NCI-H1092 (cell line): ENCODE measurements at places on chromosomes 13 and 19.

DNA sequence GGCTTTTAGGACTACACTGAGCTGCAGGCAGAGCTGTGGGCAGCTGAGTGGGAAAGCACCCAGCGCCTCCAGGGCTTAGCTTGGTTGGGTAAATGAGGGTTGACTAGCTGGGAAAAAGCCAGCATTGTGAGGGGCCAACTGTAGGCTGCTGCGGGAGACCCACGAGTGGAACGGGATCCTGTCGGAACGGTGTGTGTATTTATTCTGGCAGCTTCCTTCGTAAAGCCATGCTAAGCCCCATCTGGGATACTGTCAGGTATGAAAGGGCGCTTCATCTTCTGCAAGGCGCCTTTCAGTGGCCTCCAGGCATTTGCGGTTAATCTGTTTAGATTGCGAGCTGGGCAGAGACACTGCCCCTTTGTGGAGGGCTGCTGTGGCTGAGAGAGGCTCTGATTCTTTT is 39.5 kb upstream of the CNMD start:
- DNase-seq, result no peak

- DNase-seq, result no peak
Observed at GRCh38 chr19:21133633-21134032, 8.2 kb upstream of the ZNF431 start.

GRCh38 chr19:17240826-17241399 is 4.8 kb downstream of the NR2F6 start:
- DNase-seq, result no peak

GRCh38 chr19:6849876-6850275 is 37.5 kb upstream of the ADGRE1 start:
- no peak for DNase-seq

- DNase-seq, result no peak
Observed at GRCh38 chr13:77338961-77339401, 12.1 kb upstream of the MYCBP2 start.

- DNase-seq, result no peak
Observed at GRCh38 chr13:23512762-23513395, 57.3 kb upstream of the TNFRSF19 start.

DNA sequence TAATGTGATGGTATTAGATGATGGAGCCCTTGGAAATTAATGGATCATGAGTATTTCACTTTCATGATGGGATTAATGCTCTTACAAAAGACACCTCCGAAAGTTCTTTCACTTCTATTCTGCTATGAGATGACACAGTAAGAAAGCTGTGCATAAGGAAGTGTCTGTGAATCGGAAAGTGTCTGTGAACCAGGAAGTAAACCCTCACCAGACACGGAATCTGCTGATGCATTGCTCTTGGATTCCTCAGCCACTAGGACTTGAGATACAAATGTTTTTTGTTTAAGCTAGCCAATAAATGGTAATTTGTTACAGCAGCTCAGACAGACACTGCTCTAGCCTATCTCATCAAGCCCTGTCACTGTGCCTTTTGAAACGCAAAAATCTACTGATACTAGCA is 440.4 kb upstream of the PRR20A start:
- DNase-seq, result no peak

- DNase-seq, result no peak
Observed at GRCh38 chr19:2449019-2449418, 7.7 kb downstream of the LMNB2 start.

DNA sequence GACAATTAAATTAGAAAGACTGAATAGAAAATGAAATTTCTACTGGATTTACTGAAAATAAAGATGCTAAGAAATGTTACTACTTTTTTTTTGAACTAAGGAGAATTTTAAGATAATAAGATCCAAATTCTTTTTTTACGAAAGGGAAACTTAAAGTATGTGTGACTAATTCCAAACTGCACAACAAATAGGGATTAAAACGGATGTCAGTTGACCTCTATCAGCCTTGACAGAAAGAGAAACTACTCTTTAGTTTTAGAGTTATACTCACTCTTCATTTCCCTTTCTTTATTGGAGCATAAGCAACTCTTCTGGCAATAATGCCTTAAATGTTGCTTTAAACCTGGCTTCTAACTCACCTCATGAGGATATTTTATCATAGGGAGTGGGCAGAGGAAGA is 273.8 kb downstream of the SLITRK6 start:
- no peak for DNase-seq

DNA sequence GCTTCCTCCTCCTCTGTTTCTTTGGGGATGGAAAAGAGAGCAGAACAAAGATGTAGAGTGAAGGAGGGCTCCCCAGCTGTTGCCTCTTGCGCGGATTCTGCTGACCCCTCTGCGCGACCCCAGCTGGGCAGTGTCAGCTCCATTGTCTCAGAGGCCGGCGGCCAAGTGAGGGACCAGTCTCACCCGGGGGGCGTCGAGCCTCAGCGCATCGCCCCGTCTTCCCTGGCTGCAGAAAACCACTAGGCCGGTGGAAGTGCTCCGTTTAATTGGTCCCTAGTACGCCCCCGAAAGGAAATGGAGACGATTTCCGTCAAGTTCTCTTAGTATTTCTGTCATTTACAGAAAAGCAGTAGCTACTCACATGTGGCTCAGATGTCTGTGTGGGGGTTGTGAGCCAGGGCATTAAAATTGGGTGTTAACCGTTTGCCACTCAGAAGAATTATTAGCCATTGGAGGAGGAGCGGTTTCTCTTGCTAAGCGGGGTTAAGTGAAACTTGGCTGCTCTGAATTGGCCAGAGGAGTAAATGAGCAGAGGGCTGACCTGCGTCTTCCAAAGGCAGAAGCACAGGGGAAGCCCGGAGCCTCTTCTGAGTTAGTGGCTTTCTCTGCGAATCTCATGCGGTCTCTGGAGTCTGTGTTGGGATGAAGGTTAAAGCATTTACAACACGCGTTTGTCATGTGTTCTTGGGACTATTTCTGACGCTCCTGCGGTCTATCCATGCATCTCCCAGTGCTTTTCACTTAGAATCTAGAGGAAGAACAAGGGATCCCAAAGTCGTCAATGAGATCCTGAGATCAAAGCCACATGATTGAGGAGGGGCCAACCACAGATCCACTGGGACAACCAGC is 132.8 kb upstream of the MYO16 start:
- no peak for DNase-seq

DNA sequence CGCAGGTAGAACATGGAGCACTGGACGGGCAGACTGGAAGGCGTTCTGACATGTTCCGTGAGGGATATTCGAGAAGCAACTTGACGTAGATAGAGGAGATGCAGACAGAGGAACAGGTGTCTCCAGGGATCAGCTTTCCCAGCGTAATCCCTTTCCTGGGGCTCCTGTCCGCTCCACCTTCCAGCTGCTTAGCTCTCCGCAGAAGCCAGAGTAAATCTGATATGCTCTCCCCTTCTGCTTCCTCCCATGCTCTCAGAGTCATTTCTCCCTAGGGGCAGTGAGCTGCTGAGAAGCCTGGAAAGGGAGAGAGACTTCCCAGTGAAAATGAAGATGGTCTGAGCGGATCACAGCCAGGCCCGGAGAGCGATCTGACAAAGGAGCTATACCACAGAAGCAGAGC is 23.0 kb upstream of the OLFM4 start:
- DNase-seq, result no peak

GRCh38 chr13:113428469-113428865 is 24.8 kb downstream of the ADPRHL1 start:
- DNase-seq, result no peak

DNA sequence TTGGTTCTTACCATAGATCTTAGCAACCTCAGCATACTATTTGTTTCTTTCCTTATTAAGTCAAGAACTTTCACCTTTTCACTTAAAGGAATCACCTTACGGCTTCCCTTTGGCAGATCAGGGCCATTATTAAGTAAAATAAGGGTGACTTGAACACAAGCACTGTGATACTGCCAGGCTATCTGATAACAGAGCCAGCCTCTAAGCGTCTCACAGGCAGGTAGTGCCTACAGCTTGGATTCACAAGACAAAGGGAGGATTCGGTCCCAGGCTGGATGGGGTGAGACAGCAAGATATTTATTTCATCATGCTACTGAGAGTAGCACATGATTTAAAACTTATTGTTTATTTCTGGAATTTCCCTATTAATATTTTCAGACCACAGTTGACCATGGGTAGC is 218.6 kb downstream of the FOXO1 start:
- no peak for DNase-seq

DNA sequence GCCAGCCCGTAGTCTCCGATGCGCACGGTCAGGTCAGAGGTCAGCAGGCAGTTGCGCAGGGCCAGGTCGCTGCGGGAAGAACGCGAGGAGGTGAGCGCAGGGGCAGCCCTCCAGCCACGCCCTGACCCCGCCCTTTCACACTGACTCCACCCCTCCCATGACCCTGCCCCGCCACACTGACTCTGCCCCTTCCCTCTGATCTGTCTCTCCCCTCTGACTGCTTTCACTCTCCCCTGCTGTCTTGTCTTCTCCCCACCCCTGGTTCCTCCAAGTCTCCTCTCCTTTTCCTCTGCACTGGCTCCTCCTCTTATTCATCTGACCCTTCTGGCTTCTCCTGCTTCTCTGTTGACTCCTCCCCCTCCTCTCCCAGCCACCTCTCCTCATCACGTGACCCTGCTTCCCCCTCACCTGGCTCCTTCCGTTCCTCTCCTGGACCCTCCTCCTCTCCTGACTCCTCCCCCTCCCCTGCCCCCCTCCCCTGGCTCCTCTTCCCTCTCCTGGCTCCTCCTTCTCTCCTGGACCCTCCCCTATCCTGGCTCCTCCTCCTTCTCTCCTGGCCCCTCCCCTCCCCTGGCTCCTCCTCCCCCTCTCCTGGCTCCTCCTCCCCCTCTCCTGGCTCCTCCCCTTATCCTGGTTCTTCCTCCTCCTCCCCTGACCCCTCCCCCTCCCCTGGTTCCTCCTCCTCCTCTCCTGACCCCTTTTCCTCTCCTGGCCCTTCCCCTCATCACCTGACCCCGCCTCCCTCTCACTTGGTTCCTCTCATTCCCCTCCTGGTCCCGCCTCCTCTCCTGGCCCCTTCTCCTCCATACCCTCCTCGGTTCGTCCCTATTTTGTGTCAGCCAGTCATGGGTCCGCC is 9.9 kb downstream of the LMTK3 start:
- no peak for DNase-seq

GRCh38 chr19:31946491-31946890 is 398.9 kb upstream of the ZNF507 start:
- no peak for DNase-seq

- DNase-seq, result no peak
Observed at GRCh38 chr13:76854894-76855293, 31.3 kb downstream of the KCTD12 start.

DNA sequence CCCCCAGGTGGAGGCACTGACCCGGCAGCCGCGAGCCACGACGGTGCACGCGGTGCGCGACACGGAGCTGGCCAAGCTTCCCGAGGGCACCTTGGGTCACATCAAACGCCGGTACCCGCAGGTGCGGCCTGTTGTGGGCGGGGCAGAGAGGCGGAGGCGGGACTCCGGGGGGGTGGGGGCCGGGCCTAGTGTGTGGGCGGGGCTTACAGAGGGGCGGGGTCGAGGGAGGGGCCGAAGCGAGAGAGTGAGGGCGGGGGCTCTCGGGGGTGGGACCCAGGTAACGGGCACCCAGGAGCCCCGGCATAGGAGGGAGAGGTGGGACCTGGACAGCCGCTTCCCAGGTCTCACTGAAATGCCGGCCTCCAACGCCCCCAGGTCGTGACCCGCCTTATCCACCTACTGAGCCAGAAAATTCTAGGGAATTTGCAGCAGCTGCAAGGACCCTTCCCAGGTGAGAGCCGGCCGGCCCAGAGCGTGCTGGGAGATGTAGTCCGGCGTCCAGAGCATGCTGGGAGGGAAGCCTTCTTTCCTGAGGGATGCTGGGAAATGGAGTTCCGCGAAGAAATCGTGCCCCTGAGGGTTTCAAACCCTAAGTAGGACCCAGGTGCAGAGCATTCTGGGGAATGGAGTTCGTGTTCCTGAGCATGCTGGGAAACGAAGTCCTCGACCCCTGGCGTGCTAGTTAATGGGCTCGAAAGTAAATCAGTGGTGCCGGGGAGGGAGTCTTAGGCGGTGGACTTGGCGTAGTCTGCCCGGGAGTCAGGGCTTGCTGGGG is 15.7 kb downstream of the PNPLA6 start:
- no peak for DNase-seq

GRCh38 chr19:15935167-15935702 is 906 bp upstream of the CYP4F11 start:
- no peak for DNase-seq

- no peak for DNase-seq
Observed at GRCh38 chr19:45947926-45948325, 25.7 kb downstream of the NOVA2 start.

DNA sequence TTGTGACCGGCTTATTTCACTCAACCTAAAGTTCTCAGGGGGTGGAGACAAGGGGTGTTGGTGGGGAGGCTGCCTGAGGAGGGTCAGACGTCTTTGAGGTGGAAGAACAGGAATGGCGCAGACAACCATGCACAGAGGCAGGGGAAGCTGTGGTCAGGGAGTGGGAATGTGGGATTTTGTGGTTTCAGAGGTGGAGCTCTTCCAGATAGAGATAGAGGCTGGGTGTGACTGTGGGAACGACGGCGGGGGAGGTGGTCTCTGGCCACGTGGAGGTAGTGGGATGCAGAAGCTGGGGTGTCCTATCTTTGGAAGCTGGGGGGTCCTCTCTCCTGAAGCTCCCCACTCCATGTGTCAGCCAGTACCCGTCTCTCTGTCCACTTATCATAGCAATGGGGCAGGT is 7.8 kb upstream of the KLK14 start:
- no peak for DNase-seq

GRCh38 chr19:39563408-39563807 is 23.4 kb upstream of the EID2 start:
- no peak for DNase-seq

GRCh38 chr19:38273499-38273898 is 9.1 kb downstream of the SPINT2 start:
- DNase-seq, result no peak

GRCh38 chr19:46150606-46151005 is 2.6 kb downstream of the IGFL2 start:
- DNase-seq, result no peak

DNA sequence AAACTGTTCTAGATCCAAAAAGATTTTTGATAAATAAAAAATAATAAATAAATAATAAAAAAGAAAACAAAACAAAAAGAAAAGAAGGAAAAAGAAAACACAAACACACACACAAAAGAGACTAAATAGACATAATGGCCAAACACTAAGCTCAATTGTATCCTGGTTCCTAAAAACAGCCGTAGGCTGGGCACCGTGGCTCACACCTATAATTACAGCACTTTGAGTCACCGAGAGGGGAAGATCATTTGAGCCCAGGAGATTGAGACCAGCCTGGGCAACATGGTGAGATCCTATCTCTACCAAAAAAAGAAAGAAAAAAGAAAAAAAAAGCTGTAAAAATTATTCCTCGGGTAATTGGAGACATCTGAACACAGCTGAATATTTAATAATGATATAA is 8.9 kb downstream of the ETHE1 start:
- no peak for DNase-seq

- no peak for DNase-seq
Observed at GRCh38 chr13:105763851-105764250, 771.6 kb downstream of the EFNB2 start.

- no peak for DNase-seq
Observed at GRCh38 chr19:29588095-29588494, 18.0 kb upstream of the POP4 start.

- no peak for DNase-seq
Observed at GRCh38 chr13:110881839-110882627, 32.8 kb downstream of the ANKRD10 start.
